ENCODE measurements at places on chromosomes 4 and X.

DNA sequence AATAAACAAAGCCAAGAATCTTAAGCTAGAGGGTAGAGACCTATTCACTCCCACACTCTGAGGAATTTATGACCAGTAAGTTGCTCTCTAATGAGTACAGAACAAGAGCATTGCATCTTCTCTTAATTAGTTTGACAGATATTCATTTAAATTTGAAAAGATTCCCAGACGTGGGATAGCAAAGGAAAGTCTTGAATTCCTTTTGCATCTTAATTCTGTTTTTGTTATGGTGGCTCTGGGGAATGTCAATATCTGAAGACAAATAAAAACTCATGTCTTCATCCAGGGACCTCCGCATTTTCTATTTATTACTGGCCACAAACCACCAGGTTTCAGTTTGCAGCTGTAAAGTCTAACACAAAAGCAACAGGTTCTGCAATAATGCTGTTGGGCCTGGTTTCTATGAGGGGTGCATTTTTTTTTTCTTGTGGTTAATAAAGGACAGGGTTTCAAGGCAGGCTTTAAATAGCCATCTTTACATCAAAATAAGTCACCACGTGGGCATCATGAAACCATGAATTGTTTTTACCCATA is 172.3 kb downstream of the SHROOM3 start:
- no peak for DNase-seq

GRCh38 chr4:8710946-8711345 is 118.4 kb downstream of the CPZ start:
- DNase-seq, result no peak

DNA sequence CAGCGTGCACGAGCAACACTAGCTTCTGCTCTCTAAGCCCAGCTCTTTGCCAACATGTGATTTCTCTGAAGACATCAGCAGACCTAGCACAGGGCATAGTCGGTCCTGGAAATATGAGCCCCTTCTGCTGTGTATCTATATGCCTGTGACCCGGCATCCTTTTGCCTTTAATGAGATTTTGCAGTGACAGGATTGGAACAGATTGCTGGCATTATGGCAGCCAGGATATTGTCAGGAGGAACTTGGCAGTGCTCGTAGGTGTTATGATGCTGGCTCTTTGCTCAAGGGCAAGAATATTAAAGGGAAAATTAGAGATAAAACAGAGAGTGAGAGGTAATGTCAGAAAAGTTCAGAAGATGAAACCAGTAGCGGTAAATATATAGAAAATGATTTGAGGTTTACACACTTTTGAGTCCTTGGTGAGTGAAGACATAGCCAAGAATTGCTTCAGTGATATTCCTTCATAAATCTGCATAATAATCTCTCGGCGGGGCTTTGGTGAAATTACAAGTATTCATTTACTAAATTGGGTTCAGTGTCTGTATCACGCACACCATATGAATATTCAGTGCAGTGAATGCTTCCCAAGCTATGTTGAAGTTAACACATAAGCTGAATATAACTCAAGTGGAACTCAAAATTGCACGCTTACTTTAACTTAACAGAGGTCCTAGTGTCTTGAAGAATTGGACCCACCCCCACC is 502.1 kb upstream of the NR3C2 start:
- DNase-seq, result no peak

GRCh38 chrX:9758021-9758638 is 7.5 kb downstream of the GPR143 start:
- DNase-seq, result no peak

GRCh38 chr4:140289486-140289885 is 84.0 kb upstream of the SCOC start:
- no peak for DNase-seq

- no peak for DNase-seq
Observed at GRCh38 chr4:72286910-72287309, 255.1 kb downstream of the NPFFR2 start.

DNA sequence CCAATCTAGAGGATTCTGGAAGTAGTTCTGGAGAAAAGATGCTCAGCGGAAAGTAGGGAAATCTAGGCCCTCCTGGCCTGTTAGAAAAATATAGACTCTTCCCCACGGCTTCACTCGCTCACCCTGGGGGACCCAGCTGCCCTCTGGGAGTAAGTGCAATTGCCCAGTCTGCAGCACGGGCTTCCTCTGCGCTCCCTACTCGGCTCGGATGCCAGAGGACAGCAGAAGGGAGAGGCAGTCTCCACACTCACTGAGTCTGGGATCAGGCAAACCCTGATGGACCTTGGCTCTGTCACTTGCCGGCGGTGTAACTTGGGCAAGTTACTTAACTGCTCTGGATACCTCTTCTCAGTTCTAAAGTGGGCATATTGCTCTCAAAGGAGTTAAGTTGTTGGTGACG is 2.1 kb downstream of the SHISA3 start:
- no peak for DNase-seq

- DNase-seq, result peak; percentile 2
Observed at GRCh38 chr4:22688236-22688635, 4.5 kb upstream of the GBA3 start.

GRCh38 chr4:101418466-101418865 is 71.1 kb upstream of the PPP3CA start:
- no peak for DNase-seq

GRCh38 chrX:56729152-56729850 is at the start of gene NBDY:
Gene NBDY (plus strand): TSS chrX:56729243. CDS start chrX:56729354, 111 bp downstream.
- no peak for DNase-seq

GRCh38 chr4:176872461-176872860 is 79.7 kb upstream of the VEGFC start:
- no peak for DNase-seq

DNA sequence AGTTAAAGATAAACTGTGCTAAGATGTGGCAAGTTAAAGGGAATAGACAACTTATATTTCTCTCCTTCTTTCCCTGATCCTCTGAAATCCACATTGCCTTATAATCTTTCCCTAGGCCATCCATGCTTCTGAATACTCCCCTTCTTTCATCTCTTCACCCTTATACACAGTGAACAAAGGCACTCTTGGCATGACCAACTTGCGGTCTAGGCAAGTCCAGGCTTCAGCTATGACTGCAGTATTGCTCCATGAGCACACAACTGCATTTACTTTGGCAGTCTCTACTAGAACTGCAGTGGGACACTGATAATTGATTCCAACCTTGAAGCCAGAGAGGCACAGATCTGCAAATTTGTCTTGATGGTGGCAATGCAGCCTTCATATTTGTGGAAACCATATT is 24.2 kb upstream of the UBA6 start:
- DNase-seq, result peak; percentile 29

GRCh38 chrX:10697616-10698317 is 77.4 kb upstream of the MID1 start:
- no peak for DNase-seq

- no peak for DNase-seq
Observed at GRCh38 chrX:20452487-20452886, 185.8 kb upstream of the RPS6KA3 start.

GRCh38 chr4:93086356-93086755 is 742.2 kb upstream of the ATOH1 start:
- DNase-seq, result no peak

- peak; percentile 65 for DNase-seq
Observed at GRCh38 chrX:65871671-65872311, 168.1 kb downstream of the VSIG4 start.

DNA sequence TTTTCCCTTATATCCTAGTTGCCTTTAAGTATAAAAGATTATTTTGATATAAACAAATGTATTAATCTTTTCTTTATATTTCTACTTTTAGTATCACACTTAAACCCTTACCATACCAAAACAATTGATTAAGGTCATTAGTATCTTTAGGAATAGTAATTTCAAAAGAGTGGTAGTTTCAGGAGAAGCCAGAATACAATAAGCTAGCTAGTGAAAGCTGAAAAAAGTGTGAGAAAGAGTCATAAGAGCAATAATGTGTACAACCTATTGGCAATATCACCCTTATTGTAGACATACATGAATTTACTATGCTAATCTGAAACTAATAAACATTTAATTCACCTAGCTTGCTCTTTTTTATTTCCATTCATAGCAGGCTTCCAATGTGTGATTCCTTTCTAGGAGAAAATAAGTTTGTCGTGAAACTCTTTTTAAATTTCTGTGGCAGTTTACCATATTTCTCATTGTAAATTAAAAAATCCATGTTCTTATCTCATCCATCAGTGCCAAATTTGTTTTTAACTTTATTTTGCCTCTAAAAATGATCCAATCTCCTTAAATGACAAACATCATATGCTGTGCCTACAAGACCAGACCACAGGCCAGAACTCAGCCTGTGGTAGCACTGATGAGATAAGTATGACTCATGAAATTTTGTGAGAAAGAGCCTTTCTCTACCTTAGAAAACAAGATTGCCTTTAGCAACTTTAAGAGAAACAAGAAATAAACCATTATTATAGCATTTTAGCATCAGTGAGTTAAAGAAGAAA is 8.1 kb downstream of the NEK1 start:
- DNase-seq, result peak; percentile 54

- no peak for DNase-seq
Observed at GRCh38 chrX:47976254-47977151, 27.3 kb downstream of the ZNF182 start.

GRCh38 chr4:111943796-111944203 is 201.5 kb upstream of the FAM241A start:
- DNase-seq, result peak; percentile 65

- DNase-seq, result no peak
Observed at GRCh38 chr4:73895201-73896175, 26.3 kb downstream of the CXCL1 start.
